ENCODE measurements at places on chromosomes 5 and 9. TPM values are rescaled to one million over a fixed set of nuclear protein-coding genes. Genes with fewer than 3 reads are reported as not detected.

DNA sequence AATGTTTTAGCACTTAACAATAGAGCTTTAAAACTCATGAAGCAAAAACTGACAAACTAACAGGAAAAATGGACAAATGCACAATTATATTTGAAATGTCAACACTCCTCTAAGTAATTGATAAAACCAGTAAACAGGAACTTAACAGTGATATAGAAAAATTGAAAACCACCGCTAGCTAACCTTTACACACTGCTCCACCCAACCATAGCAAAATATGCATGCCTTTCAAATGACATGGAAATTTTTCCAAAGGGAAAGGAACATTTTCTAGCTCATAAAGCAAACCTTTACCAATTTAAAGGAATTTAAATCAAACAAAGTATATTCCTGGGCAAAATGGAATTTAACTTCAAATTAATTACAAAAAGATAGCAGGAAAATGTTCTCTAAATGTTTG is 109.2 kb downstream of the ADAMTS19 start:
- DNase-seq, result no peak

GRCh38 chr9:114025196-114025753 is 52.8 kb downstream of the AMBP start:
- DNase-seq, result no peak

- DNase-seq, result no peak
Observed at GRCh38 chr9:17330097-17330496, 195.3 kb downstream of the CNTLN start.

- DNase-seq, result no peak
Observed at GRCh38 chr5:149056616-149057165, 6.2 kb downstream of the SH3TC2 start.

- DNase-seq, result no peak
Observed at GRCh38 chr5:99061711-99062110, 132.9 kb upstream of the CHD1 start.

GRCh38 chr5:31918739-31919138 is 255.4 kb downstream of the GOLPH3 start:
- DNase-seq, result no peak

DNA sequence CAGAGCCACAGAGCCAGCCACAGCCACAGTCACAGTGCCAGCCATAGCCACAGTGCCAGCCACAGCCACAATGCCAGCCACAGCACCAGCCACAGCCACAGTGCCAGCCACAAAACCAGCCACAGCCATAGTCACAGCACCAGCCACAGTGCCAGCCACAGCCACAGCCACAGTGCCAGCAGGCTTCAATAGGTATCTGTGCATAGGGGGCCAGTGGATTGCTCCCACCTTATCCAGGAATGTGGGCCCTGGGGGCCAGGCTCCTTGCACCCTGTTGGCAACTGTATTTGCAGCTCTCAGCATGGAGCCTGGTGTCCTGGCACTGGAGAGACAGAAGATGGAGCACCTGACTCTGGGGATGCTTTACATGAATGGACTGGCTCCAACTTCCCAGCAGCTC is 111.7 kb upstream of the IRX2 start:
- DNase-seq, result no peak

DNA sequence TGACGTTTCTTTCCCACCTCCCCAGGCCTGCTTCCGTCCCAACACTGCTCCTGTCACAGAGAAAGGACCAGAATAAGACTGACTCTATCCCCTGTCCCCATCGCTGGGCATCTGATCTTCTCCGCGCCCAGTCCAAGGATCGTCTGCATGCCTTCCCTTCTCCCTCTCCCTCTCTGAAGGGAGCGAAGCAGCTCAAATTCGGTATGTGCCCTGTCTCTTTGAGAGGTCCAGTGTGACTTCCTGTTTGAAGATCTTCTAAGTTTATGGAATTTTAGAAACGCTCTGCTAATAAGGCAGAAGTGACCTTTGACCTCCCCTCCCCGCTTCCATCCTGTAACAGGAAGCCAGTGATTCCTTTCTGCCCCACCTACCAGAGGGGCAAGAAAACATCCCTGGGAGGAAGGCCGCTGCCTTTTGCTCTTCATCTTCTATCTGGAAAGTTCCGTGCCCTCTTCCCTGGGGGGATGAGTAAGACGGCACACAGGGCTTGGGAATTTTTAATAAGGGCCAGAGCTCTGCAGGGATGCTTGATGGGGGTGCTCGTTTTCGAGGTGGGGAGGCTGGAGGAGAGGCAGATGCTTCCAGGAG is 40.7 kb upstream of the RNU6ATAC start:
- DNase-seq, result peak; percentile 56

- DNase-seq, result peak; percentile 93
Observed at GRCh38 chr9:25678147-25678666, at the start of gene TUSC1. Gene TUSC1 (minus strand): TSS chr9:25678444. CDS start chr9:25678312, 132 bp downstream.

GRCh38 chr5:120539471-120539870 is 75.4 kb downstream of the PRR16 start:
- DNase-seq, result no peak

DNA sequence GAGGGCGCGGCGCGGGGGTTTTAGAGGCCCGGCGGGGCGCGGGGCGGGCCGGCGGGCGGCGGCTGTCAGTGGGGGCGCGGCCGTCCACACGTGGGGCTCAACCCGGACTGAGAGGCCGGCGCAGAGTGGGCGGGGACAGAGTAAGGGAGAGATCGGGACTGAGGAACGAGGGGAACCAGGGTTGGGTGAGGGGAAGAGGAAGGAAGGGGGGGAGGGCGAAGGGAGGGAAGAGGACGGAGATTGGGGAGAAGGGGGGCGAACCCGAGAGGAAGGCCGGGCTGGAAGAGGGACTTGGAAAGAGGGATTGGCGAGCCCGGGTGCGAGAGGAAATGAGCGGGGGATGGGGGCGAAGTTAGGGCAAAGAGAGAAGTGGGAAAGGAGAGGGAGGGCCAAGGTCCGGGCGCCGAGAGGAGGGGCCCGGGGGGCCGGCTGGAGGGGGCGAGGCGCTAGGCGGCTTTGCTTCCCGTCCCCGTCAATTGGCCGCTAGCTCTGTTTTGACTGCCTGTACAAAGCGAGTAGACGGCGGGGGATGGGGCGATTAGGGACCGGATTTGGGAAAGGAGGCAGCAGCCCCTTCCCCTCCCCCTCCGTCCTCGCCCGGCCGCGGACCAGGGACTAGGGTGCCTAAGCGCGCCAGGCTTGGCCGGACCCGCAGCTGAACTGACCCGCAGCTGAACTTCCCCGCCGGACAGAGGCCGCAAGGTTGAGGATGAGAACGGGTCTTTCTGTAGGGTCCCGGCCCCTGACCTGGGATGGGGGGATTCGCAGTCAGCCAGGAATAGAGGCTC is 399 bp upstream of the FBN2 start:
- peak; percentile 73 for DNase-seq

GRCh38 chr9:12956261-12956660 is 181.4 kb downstream of the LURAP1L start:
- DNase-seq, result no peak

DNA sequence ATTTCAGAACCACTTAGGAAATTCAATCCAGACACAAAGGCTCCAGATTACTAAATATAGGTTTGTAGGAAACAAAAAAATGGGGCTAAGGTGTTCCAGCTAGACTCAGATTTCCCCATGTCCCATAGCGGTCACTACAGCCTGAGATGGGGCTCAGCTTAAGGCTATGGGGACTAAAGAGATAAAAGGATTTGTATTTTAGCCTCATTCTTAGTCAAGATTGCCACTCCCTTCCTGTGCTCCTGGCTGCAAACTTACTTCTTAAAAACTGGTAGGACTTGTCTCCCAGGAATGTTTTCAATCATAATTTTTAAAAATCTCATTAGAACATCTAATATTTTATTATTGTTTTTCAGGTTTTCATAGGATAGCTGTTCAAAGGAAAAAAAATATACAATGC is 253.8 kb upstream of the DAB2 start:
- no peak for DNase-seq

DNA sequence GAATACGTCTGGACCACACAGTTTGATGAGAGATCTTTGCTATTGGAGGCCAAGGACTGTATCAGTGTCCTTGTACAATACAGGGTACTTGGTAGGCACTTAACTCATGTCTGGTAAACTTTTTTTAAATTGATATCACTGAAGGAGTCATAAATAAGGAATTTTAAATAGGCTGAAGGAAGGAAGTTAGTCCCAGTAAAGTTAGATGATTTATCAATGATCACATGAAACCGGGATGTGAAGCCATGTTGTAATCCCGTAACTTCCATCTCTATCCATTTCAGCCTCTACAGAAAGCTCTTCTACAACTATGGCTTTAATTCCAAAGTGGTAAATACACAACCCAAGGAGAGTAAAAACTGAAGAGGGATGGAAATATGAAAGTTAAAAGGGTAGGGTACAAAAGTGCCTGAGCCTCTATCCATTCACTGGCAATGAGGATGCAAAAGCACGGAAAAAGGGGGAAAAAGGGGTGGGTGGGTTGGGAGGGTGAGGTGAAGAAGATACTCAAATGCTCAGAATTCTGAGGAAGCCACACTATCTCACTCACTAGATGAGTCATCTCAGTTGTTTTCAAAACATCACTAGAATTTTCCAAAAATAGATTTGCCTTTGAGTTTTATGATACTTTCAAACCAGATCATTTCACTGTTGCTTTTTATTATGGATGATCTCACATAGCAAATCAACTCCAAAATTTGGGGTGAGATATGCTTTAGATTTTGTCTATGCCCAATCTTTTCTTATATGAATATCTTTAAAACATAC is 1053.5 kb downstream of the NR2F1-AS1 start:
- no peak for DNase-seq

Gene AK1
- total RNA-seq, result 73.2 TPM

Gene GDA
- not detected for total RNA-seq

Gene CDX1
- not detected for total RNA-seq

Gene PCDHB7
- total RNA-seq, result 5.3 TPM

Gene LURAP1L
- total RNA-seq, result 17.8 TPM

Gene GLIPR2
- 90.6 TPM for total RNA-seq

All from sigmoid colon (tissue), 7 donors.